ENCODE measurements at places on chromosomes 6 and 20. TPM values are rescaled to one million over a fixed set of nuclear protein-coding genes. Genes with fewer than 3 reads are reported as not detected.
A peak's percentile ranks its signal among the peaks of the same experiment; 100 is the strongest.

GRCh38 chr6:168291450-168291849 lies 28.1 kb downstream of the DACT2 start:
- DNase-seq = no peak

DNA sequence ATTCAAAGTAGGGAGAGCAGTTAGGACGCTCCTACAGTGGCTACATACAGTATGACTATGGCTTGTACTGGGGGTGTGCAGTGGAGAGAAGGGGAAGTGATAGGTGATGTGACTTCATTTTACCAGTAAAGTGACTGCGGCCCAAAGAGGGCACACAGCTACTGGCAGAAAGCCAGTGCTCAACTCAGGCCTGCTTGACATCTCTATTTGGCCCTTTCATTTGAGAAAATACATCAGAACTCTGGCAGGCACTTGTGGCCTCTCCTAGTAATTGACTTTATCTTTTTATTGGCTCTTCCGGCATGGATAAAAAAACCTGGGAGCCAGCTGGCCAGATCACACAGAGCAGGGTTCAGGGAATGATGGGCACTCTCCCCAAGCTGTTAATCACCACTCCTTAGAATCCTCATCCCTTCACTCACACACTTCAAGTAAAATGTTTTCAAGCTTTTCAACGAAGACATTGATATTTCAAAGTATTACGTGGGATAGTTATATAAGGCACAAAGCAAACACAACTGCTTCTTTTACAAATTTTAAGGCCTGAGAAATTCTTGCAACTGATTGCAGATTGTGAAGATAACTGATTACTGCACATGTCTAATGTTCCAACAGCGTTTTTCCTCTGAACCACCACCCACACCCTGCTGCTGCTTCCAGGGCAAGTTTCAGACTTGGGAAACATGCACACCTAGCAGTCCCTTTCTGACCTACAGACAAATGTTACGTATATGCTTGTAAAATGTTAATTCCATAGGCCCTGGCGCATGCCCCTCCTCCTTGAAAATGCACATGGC lies 73.5 kb downstream of the TNFRSF21 start:
- no peak for DNase-seq

- no peak for DNase-seq
These were observed 379.3 kb downstream of the CD109 start for GRCh38 chr6:74075323-74075722.

- no peak for DNase-seq
These were observed 23.9 kb downstream of the SERPINB6 start for GRCh38 chr6:2947445-2947844.

DNA sequence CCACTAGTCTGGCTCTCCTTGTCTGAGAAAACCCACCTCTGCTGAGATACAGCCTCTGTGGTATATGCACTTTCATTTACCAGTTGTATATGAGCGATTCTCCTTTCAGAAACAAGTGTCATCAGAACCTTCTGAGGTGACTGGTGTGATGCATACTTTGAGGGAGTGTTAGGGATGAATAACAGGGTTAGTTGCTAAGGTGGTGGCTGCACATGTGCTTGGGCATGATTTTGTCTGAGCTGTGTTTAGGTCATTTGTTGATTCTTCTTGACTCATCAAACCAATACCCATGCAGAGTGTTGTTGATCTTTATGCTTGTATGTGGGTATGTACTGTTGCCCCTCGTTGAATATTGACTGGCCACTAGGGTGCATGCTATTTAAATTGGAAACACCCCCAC lies 25.7 kb downstream of the DTD1 start:
- DNase-seq = peak; percentile 5

DNA sequence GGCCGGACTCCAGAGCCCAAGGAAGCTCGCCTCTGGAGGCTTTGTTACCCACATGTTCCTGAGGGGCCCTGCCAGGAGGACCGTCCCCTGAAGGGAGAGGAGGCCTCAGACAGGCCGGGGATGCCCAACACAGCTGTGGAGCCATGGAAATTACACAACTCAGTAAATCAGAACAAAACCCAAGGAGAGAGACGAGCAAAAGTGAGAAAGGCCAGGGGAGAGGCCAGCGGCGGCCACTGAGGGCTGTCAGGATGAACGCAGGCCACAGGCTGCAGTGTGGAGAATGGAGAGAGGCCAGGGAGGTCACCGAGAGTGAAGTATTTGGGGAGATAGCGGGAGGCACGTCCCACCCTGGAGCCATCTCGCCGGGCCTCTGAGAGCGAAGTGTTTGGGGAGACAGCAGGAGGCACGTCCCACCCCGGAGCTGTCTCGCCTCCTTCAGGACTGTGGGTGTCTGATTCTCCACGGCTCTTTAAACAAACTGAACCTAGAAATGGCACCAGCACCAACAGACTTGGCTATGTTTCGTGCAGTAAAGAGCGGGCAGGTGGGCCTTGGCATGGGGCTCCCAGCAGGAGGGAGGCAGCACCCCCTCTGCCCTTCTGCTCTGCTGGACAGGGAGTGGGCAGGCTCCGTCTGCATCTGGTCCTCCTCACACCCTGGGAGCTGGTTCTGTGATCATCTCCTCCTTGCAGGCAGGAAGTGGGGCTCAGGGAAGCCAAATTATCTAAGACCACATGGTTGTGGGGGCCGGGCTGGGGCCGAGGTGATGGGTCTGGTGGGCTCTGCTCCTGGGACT lies 91.0 kb downstream of the YTHDF1 start:
- DNase-seq = no peak

DNA sequence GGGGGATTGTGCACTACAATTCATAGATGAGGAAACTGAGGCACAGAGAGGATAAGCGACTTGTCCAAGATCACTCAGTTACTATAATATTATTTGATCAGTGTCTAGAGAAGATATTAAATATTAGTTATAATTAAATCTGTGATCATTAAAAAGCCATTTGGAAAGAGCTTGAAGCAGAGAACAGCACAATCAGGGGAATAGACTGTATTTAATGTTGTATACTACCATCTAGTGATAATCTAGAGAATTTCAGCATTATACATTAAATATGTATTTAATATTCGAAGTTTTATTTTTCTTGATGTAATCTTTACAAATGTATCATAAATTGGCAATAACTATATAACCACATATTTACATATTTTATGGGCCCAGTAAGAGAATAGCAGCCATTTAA lies 20.1 kb upstream of the MTCL3 start:
- DNase-seq = no peak

DNA sequence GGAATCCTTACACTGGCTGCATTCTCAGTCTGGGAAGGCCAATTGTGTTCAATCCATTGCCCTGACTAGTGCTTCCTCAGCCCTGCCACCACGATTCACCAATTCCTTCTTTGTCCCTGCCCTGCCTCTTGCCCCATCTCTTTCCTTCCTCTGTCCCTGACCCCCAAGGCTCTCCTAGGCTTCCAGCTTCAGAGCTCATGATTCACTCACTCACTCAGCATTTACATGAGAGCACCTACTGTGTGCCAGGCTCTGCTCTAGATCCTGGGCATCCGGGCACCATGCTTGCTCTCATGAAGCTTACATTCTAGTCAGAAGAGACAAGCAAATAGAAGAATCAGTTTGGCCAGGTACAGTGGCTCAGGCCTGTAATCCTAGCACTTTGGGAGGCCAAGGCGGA lies 489.5 kb upstream of the JARID2 start:
- no peak for DNase-seq

GRCh38 chr6:16061818-16062217 lies 67.1 kb upstream of the MYLIP start:
- no peak for DNase-seq

DNA sequence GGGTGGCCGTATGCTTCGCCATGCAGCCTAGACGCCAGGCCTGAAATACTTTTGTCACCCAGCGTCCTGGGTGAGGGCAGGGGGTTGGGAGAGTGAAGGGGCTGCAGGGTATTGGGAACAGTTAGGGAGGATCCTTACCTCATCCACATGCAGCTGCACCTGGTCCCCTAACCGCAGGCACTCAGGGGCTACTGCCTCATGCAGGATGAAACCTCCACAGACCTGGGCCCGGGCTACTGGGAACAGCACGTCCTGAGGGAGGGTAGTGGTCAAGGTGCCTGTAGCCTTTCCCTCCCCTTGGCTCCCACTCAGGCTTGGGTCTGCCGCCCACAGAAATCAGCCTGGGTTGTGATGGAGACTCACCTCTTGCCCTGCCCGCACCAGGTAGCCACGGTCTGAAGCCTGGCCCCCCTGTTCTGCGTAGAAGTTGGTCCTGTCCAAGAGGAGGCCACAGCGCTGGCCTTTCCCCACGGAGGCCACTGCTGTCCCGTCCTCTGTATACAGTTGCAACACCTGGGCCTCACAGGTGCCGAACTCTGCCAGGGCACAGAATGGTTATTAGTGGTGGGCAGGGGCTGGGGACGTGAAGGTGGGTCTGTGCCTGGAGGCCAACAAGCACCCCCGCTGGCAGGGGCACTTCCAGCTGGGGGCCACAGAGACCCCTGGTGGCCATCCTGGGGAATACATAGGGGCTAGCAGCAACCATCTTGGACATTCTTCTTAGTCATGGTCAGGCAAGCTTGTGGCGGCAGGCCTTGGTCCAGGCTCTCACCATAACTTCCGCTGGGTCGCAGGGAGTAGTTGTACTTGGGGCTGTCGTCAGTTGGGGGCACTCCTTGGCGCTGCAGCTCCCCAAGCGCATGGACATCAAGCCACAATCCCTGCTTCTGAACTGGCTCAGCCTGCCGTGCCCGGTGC lies 8.6 kb downstream of the AARS2 start:
- peak; percentile 5 for DNase-seq

GRCh38 chr20:40050596-40050995 lies 638.4 kb downstream of the MAFB start:
- DNase-seq = no peak

- peak; percentile 10 for DNase-seq
These were observed 56.7 kb upstream of the SGK1 start for GRCh38 chr6:134374491-134375219.

GRCh38 chr6:132587424-132587823 lies 2.1 kb downstream of the TAAR5 start:
- no peak for DNase-seq

- no peak for DNase-seq
These were observed 26.8 kb downstream of the FBXL4 start for GRCh38 chr6:98920904-98921431.

- no peak for DNase-seq
These were observed 94.8 kb upstream of the OPRM1 start for GRCh38 chr6:153944201-153944600.

Gene GPX5
- not detected for total RNA-seq
